ENCODE measurements at places on chromosomes 4 and X.

DNA sequence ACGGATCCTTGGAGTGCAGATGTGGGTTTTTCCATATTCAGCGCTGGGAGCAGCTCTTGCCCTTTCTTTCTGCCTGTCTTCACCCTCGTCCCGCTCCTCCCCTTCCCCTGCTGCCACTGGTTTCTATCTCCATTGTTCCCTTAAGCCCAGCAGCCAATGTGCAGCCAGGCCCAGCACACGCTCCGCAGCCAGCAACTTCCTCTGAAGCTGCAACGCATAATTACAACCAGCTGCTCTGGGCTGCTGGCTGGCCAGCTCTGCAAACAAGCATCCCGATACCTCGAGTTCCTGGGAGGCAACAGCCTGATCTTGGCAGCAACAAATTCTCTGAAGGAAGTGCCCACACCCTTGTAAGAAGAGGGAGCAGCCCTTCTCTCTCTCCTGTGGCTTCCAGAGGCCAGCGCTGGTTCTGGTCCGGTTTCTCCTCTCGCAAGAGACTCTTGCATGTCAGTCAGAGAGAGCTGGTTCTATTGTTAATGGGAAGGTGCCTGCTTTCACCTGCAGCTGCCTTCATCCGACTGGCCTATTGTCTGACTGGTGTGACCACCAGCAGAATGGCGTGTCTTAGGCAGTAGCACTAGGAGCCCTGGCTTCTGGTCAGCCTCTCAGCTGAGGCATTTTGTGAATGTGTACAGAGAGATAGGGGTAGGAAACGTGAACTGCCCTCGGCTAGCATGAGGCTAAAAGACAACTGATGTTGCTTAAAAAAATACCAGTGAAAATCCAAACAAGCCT is 83.8 kb upstream of the MAML3 start:
- no peak for DNase-seq

DNA sequence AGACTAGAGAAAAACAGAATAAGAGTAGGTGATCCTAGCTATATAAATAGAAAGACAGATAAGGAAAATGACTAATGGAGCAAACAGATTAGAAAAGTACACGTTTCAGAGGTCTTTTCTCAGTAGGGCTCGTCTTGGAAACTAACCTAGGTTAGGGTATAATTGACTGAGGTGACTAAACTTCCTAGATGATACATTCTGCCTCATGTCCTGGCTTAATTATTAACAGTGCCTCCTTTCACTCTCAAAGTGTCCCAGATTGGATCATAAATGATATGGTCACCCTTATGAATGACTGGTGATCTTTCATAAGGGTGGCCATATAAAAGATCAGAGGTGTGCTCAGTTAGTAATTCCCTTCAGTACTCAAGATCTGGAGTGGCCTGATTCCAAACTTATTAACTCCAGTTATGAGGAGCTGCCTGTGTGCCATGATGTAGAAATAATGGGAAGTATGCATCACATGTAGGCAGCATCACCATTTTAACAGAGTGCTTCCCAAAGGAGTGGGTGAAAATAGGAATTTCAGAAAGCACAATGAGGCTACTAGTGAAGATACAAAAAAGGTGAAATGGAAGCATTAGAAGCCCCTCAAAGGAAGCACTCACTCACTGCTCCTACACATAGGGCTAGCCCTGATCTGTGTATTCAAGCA is 14.7 kb upstream of the GRIA3 start:
- DNase-seq: no peak

DNA sequence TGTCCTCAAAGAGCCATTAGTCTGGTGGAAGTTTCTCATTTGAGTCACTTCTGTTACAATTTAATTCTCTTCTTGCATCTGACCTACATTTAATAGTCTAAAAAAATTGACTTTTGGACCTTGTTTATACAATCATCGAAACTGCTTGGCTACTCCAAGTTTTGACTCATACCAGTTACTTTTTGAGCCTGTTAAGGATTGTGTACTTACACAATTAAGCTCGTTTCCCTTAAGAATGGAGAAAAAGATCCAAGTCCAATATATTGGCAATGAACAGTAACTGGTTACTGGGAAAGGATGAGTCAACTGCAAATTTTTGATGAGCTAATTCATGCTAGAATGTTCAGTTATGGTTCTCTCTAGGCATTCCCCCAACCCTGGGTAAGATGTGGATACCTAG is 58.2 kb downstream of the DCX start:
- no peak for DNase-seq

DNA sequence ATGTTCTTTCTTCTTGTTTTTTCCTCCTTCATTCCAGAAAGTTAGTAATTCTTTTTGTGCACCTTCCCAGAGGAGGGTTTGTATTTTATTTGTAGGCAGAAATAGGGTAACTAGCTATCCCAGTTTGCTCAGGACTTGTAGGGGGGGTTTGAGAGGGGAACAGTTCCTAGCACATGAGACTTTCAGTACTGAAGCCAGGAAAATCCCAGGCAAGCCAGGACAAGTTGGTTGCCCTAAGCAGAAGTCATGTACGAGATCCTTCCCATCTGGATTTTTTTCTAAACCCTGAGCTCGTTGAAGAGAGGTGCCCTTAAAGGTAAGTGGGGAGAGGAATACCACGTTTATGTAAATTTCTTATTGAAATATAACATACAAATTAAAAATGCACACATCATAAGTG is 15.6 kb upstream of the TAB3 start:
- DNase-seq: no peak

DNA sequence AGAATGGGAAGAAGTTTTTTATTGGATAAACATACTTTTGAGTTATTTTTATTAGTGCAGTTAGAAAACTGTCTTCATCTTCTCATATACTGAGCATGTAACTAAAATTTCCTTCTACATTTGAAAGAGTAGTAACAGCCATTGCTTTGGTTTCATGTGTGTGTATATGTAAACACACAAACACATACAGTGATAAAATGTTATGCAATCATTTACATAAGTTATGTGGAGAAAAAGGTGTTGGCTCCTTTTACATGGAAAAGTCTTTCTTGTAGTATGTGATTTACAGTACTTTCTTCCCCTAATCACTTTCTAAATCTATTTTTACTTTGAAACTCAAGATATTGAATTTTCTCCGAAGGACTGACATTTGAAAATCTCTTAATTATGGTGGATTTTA is 194.3 kb upstream of the PACRGL start:
- no peak for DNase-seq

DNA sequence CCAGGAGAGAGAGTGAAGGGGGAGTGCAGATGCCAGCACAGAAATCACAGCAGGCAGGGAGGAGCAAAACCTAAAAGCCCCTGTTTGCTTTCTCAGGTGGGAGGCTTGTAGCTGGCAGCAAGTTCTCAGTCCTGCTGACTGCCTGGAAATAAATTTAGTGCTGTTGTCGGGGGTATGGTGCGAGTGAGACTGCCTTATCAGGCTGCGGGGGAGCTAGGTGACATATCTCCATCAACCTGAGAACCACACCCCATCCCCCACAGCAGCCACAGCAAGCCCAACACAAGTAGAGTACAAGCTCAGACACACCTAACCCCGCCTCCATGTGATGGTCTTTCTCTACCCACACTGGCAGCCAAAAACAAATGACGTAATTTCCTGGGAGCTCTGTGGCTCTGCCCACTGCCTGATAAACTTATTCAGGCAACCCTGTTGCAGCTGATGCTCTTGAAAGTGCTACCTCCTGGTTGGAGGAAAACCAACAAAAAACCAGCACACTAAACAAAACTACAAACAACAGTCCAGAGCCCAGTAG is 953.4 kb upstream of the NDST4 start:
- DNase-seq: no peak

- no peak for DNase-seq
Observed at GRCh38 chrX:43224496-43224895, 431.6 kb upstream of the MAOA start.

DNA sequence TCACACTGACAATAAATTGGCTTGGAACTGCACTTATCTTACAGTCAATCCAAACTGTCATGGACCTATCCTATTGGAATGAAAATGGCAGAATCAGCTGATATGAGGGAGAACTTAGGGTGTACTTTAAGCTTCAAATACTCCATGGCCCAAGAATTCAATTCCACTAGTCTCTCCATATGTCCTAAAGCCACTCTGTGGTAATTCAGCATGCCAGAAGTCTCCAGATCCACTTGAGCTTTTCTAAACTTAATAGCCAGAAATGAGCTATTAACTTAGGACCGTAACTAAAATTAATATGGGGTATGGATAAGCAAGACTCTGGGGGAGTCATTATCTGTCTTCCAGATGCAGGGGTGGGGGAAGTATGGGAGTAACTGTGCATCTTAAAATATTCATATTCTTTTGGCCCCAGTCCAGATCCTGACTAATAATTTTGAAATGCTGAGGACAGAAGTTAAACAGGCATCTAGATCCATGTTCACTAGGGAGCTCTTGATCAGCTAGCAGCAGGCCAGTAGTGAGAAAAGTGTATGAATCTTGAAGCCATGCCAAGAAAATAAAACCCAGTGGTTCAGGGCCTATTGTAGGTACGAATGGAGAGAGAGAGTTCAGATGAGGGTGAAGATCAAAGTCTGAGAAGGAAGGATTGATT is 167.6 kb downstream of the DKK2 start:
- DNase-seq: no peak

GRCh38 chrX:29762006-29762405 is 453.4 kb upstream of the MAGEB2 start:
- DNase-seq: no peak

- DNase-seq: no peak
Observed at GRCh38 chr4:22500831-22501714, 14.8 kb downstream of the ADGRA3 start.

GRCh38 chrX:69150281-69150960 is 14.8 kb downstream of the PJA1 start:
- DNase-seq: no peak

GRCh38 chr4:5592272-5592671 is 116.1 kb downstream of the EVC2 start:
- DNase-seq: no peak

DNA sequence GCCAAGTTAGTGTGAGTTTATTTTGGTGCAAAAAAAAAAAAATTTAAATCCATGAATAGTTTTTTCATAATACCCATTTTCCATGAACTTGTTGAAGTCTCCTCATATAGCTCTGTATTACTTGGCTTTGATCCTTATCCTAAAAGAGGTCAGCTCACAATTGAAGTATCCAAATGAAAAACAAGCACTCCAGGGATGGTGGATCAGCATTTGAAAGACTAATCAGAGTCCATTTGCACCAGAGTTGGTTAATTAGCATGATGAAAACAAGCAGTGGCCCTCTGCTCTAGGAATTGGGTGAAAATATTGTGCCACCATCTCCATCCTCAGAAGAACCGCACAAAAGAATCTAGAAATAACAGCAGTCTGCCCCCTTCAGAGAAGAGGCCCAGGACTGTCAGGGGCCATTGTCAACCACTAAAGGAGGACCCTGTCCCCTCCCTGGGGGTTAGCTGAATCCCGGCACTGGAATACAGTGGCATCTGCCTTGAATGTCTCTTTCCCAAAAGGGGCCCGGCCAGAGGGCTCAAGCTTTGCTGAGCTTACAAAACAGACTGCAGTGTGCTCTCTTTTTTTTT is 24.7 kb downstream of the SH3KBP1 start:
- no peak for DNase-seq

DNA sequence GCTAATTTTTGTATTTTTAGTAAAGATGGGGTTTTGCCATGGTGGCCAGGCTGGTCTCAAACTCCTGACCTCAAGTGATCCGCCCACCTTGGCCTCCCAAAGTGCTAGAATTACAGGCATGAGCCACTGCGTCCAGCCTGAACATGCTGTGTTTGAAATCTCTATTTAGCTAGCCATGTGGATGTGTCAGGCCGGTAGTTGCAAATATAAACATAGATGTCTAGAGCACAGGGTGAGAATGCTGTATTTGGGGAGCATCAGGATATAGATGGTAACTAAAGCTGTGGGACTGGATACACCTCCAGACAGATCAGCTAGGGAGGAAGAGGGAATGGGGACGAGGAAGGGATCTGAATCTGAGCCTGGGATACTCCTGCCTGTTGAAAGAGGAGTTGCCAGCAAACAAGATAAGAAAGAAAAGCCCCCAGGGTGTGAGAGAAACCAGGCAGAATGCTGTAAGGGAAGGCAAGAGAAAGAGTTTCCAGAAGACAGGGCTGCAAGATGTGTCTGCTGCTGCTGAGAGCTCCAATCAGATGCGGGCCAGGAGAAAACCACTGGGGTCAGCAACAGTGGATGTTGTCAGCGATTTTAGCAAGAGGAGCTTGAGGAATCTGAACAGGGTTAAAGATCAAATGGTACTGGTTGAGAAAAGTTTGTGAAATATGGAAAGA is 177.4 kb downstream of the PALLD start:
- DNase-seq: no peak

DNA sequence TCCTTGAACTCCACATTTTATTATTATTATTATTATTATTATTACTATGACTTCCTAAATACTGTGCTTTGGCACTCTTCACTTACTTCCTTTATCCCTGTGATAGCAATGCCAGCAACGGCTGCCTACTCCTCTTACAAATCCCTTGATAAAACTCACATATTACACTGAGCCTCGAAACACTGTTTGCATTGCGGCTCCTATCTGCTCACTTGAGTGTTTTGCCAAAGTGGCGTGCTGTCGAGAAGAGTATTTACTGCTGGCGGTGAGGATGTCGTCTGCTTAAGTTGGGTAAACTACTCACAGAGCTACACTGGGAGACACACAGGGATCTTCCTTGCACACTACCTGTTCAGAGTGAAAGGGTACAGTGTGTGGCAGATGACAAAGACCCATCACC is 143.4 kb upstream of the VCX3A start:
- no peak for DNase-seq

DNA sequence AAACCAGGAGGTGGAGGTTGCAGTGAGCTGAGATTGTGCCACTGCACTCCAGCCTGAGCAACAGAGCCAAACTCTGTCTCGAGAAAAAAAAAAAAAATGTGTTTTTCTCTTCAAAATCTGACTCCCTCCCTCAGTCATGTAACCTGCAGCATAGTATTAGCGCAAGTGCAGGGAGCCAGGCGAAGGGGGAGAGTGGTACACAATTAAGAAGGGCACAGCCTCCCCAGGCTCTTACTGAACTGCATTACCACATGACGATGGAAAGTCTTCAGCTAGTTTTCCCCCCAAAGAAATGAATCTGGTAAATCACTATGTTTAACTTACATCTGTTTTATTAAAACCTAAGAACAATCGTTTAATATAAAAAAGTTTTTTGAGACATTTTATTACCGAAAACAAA is 32.4 kb downstream of the PALLD start:
- no peak for DNase-seq

- DNase-seq: no peak
Observed at GRCh38 chr4:81789741-81790399, 318.2 kb upstream of the RASGEF1B start.

GRCh38 chr4:8834681-8835220 is 36.9 kb downstream of the HMX1 start:
- DNase-seq: no peak

- no peak for DNase-seq
Observed at GRCh38 chr4:119227690-119228089, 15.2 kb downstream of the USP53 start.
